ENCODE measurements at places on chromosomes 7 and 10.

DNA sequence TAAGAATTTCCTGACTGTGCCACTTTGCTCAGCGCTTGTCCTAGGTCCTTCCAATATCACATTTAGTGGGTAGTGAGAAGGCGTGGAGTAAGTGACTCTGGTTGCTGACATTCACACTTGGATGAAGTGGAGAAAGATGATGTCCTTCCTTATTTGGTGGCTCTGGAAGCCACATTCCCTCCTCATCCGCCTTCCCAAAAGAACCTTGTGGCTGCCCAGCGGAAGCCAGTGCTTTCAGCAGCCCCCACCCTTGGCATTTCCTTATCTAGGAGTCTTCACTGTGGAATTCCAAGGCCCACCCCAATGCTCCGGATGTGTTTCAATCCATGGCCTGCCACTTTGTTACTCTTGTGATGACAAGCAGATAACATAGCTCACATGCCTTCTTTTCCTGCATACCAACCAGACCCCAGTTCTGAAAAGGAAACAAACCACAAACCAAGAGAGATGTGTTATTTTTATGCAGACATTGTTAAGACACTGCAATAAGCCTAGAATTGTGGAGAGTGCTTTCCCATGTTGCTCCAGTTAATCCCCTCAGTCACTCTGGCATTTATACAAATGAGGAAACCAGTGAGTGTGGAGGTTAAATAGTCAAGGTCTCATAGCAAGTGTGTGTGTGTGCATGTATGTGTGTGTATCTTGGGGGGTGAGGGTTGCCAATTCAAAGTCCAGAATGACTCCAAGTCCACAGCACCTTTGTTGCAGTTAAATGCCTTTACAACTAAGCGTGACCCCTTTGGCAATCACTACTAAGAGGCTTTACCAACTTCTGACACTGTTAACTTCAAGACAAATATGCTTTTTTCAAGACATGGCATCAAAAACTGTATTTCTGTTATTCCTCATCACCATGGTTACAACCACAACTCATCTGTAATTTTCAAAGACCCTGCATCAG, 10.3 kb upstream of the ANKRD1 start:
- DNase-seq = no peak

DNA sequence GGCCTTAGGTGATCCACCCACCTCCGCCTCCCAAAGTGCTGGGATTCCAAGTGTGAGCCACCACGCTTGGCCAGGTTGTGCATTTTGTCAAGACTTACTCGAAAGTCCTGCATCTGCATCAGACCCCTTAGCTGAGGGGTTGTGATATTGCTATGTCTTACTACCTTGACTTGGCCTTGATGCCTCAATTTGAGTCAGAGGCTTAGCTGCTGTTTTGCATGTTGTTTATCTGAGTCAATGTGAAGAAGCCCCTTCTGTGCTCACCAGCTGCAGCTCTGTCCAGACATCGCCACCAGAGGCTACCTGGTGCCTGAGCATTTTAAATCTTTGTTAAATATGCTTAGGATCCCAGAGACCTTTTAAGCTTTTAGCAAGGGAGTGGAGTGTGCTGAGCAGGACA, 18.1 kb downstream of the UBE2D4 start:
- DNase-seq = no peak

DNA sequence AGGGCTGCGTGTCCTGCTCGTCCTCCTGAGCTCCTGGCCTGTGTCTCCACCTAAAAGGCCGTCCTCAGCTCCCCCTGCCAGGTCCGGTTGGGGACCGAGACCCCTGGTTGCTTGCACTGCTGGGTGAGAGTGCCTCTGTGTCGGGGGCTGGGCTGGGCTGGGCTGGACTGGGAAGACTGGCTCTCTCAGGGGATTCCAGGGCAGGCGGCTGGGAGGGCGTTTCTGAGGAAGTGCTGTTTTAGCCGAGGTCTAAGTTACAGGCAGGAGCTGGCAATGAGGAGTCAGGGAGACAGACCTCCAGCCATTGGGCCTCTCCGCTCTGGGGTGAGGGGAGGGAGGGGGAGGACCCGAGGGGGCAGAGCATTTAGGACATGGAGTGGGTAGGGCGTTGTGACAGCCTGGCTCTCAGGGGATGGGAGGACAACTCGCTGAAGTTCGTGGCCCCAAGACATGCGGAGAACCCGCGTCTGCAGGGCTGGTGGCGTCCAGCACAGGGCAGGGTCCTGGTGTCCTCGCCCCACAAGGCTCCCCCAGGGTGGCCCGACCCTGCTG, 20.9 kb downstream of the FOXK1 start:
- DNase-seq = no peak

DNA sequence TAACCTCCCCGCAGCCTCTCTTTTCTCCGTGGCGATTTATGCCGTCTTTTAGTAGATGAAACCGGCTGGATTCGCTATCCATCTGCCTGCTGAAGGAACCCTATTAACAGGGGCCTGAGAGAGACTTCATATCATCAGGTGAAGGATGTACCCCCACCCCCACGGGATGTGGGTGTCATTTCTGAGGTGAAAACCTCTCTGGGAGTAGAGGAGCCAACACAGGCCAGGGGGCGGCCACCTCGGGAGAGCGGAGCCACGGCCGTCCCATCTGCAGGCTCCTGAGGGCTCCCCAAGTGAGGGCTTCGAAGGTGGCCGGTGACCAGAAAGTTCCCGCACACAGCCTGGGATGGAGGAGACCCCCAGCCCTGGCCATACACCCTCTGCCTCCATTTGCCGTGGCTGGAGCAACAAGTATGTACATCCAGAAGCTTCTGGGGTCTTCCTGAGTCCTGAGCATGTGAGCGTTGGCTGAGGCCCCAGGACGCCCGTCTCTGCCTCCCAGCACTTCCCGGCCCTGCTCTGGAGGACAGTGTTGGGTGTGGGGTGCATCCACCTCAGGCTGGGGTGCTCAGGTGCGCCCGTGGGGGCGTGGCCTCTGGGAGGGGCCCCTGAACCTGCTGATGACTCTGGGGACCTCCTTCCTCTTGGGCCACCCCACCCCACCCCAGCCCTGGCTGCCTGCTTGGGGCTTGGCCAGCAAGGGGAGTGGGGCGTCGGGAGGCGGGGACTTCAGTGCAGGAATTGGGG, 84.7 kb downstream of the NKX6-2 start:
- DNase-seq = no peak

GRCh38 chr10:80324891-80325364, 31.6 kb downstream of the DYDC1 start:
- no peak for DNase-seq

DNA sequence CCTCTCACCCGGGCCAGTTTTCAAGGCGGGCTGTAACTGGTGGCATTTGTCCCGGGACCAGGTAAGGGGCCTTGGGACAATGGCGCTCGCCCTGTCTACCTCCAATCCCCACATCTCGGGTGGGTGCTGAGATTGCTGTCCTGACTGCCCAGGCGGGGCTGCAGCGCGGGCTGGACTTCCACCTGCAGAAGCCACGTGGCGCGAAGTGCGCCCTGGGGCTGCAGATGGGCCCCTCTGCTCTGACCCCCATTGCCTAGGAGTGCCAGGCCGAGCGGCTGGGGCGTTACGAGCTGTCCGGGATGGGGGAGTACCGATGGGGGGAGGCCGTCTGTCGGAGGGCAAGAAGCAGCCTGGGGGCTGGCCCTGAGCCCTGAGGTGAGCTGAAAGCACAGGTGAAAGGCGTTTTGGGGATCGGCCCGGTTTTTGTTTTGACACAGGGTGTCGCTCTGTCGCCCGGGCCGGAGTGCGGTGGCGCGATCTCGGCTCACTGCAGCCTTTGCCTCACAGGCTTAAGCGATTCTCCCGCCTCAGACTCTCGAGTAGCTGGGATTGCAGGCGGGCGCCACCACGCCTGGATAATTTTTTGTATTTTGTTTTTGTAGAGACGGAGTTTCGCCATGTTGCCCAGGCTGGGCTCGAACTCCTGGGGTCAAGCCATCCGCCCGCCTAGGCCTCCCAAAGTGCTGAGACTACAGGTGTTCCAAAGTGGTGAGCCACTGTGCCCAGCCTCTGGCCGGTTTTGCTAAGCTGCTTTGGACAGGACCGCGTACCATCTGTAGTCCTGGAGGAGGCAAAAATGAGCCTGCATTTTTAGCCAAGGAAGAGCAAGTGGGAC, at the start of gene SFXN2:
TSS of gene SFXN2 (plus strand) at position 16 of the 835 bp plus-strand sequence. CDS start 12,001 bp downstream, outside the sequence.
- peak; percentile 19 for DNase-seq
